Prostate gland (tissue), 2 donors: ENCODE measurements at places on chromosomes 1 and 21.
A peak's percentile ranks its signal among the peaks of the same experiment; 100 is the strongest.

GRCh38 chr1:201374364-201374763, 3.1 kb downstream of the TNNT2 start:
- no peak for DNase-seq

DNA sequence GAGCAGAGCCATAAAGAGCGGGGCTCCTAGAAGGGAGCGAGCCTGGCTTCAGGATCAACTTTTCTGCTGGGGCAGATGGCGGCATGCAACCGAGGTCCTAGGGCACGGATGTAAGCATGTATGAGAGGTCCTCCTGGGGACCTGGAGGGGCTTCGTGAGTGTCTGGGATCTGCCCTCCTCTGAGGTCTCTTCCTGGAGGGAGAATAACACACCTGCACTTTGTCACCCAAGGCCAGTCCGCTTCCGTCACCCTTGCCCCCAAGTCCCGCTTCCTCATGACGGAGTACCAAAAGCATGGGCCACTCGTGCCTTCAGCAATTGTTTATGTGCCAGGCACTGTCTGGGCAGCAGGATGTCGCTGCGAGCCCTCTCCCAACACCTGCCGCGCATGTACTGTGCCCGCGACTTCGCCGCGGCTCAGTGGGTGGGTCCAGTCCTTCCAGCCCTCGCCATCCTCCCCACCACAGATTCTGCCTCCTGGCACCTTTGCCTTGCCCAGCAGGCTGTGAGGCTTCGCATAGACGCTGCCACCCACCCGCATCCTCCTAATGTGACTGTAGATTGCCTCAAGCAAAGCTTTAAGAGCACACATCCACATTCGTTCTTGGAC, 60.0 kb upstream of the TMPRSS2 start:
- DNase-seq = no peak

- no peak for DNase-seq
Measured at GRCh38 chr1:1132956-1133750, 17.3 kb upstream of the C1orf159 start.

GRCh38 chr1:171367436-171367835, 53.5 kb downstream of the FMO4 start:
- DNase-seq = no peak

DNA sequence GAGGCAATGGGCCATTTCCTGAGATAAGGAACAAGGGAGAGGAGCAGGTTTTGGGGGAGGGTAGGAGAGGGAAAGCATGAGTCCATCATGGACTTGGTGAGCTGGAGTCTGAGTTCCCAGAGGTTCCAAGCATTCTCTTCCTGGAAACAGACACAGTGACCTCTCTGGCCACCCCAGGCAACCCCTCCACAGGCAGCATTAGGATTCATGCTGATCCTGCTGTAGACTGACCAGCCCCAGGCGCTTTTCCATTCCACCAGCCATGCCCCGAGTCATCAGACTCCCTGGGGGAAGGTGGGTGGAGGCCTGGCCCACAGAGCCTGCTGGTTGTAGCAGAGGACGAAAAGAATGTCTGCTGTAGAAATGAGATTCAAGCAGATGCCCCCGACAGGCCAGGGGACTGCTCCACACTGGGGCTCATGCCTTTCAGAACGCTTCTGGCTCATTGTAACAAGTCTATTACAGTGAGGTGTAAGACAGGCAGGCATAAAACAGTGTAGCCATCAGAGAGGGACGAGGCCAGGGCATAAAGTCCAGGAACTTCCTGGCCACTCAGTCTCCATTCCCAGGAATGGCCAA, 52.2 kb downstream of the KCND3 start:
- DNase-seq = no peak

DNA sequence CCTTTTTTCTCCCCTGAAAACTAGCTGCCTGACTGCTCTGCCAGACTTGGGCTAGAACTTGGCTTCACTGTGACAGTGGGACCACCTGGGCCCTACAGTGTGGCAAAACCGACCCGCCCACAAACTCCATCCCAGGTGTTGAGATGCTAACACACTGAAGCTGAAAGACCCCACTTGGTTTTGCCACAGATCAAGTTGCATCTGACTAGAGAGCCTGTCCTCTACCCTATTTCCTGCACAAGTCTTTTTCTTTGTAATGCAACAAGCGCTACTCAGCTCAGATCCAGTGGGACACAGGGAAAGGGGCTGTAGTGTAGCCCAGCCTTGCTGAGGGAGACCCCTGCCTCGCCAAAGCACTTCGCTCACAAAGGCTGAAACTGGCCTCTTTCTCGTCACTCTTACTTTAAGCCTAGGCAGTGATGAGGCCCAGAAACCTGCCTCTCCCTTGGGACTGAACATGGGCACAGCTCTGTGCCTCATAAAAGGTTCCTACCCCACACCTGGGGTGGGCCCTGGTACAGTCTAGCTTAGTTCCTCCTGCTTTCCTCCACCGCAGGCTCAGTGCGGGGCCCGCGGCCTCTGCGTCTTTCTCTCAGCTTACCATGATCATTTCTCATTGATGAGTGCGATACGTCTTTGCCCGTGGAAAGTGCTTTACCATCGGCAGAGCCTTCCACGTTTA, 9.7 kb downstream of the ALPL start:
- DNase-seq = no peak

GRCh38 chr1:82844911-82845827, 1044.4 kb downstream of the ADGRL2 start:
- DNase-seq = no peak

GRCh38 chr1:55559161-55559611, 344.0 kb upstream of the USP24 start:
- no peak for DNase-seq

DNA sequence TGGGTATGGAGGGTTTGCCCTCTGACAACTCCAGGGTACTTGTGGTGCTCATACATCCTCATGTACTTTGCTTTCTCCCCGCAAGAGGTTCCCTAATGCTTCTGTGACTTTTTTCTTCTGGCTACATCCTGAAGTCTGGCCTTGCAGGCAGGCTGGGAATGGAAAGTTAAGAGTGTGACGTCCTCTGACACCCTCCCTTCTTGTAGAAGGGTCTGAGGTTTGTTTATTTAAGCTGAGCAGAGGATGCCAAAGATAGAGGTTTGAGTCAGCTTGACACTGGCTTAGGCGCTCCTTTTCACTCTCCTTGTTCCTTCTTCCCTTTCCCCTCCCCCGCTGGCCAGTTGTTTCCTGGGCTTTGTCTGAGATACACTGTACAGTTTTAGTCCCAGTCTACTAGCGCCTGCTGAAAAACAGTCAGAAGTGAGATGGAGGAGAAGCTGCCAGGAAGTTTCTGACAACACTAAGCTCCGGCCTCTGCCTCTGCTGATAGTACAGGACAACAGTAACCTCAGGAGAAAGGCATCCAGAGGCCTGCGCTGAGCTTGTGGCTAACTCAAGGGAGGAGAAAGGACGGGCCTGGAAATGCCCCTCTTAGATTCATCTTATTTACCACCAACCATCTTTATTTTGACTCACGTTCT, at the start of gene MACF1:
Gene MACF1 (plus strand): TSS at position 255 of the 641 bp plus-strand sequence. CDS start 328 bp downstream, at position 583.
- peak; percentile 24 for DNase-seq

DNA sequence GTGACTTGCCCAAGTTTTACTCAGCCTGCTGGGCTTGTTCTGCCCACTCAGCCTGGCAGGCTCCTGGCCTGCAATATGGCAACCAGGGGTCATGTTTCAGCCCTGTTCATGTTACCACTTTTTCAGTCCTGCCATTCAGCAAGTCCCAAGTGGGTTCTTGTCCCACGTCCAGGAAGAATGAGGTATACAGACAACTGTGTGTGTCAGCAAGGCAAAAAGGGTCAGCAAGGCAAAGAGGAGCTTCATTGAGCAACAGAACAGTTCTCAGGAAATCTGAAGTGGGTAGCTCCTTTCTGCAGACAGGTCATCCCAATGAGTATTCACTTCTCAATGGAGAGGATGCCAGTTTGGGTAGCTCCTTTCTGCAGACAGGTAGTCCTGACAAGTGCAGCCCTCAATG, 1233.3 kb upstream of the B3GALT2 start:
- DNase-seq = no peak

GRCh38 chr1:222266223-222267196, 281.4 kb downstream of the HHIPL2 start:
- DNase-seq = no peak

DNA sequence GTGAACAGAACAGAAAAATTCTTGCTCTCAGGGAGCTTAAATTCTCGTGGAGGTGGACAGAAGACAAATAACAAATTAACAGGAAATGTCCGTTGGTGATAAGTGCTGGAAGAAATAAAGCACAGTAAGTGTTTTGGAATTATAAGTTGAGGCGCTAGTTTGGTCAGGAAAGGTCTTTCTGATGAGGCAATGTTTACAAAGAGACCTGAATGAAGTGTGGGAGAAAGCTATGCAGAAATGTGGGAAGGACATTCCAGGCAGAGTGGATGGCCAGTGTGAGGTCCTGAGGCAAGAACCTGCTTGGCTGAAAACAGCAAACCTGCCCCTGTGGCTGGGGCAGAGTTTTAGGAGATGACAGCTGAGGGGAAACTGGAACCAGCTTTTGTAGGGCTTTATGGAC, 23.3 kb downstream of the NGF start:
- no peak for DNase-seq

DNA sequence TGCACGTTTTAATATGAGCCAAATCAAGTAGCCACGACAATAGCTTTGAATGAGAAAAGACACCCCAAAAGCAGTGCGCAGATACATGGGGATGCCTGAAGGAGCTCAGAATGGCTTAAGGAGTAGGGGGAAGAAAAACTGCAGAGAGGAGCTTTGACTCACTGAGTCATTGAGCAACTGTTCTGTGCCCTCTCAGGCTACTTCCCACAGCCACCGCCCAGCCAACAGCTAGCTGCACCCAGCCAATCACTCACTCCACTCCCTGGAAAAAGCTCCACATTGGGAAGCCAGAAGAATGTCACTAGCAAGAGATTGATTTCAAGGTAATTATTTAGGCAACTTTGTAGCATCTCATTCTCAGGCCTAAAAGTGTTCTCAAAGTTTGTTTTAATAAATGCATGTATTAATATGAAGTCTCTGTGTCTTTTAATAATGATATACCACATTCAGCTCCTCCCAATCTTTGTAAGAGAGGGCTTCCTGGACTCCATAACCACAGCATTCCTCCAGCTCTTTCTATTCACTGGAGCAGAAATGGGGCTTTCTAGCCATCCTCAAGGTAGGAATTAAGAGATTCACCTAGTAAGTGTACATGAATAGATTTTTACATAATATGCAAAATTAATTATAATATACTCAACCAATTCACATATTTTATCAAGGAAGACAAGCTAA, 16.8 kb downstream of the DUSP10 start:
- no peak for DNase-seq

DNA sequence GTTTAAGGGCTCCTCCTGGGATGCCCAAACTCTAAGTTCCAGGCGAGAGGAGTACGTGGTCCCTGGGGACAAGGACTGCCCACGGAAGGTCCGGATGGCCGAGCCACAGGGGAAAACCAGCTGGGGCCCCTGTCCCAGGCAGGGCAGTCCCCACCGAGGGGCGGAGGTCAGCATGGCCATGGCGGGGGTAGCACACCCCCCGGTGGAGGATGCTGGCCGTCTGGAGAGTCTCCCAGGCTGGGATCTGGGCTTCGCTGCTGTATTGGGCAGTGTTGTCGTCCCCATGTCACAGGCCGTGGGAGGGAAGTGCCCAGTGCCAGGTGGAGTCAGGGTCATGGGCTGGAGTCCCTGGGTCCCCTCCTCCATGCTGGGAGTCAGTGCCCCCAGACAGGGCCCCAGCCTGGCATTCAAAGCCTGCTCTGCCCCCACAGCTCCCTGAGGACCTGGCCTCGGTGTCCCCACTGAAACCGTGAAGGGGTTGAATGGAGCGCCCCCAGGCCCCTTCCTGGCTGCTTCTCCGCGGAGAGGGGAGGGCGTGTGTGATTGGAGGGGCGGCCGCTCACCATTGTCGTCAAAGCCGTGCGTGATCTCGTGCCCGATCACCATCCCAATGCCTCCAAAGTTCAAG, 6.8 kb downstream of the PRXL2B start:
- DNase-seq = no peak

GRCh38 chr1:8197493-8198282, 120.2 kb upstream of the SLC45A1 start:
- peak; percentile 73 for DNase-seq

- DNase-seq = no peak
Measured at GRCh38 chr1:24228311-24228710, 41.2 kb upstream of the IFNLR1 start.

- peak; percentile 56 for DNase-seq
Measured at GRCh38 chr1:6359216-6360116, 34.1 kb downstream of the ACOT7 start.

GRCh38 chr1:8571200-8571984, 246.0 kb downstream of the RERE start:
- DNase-seq = peak; percentile 36

GRCh38 chr1:106675558-106675957, 380.9 kb upstream of the PRMT6 start:
- DNase-seq = no peak

DNA sequence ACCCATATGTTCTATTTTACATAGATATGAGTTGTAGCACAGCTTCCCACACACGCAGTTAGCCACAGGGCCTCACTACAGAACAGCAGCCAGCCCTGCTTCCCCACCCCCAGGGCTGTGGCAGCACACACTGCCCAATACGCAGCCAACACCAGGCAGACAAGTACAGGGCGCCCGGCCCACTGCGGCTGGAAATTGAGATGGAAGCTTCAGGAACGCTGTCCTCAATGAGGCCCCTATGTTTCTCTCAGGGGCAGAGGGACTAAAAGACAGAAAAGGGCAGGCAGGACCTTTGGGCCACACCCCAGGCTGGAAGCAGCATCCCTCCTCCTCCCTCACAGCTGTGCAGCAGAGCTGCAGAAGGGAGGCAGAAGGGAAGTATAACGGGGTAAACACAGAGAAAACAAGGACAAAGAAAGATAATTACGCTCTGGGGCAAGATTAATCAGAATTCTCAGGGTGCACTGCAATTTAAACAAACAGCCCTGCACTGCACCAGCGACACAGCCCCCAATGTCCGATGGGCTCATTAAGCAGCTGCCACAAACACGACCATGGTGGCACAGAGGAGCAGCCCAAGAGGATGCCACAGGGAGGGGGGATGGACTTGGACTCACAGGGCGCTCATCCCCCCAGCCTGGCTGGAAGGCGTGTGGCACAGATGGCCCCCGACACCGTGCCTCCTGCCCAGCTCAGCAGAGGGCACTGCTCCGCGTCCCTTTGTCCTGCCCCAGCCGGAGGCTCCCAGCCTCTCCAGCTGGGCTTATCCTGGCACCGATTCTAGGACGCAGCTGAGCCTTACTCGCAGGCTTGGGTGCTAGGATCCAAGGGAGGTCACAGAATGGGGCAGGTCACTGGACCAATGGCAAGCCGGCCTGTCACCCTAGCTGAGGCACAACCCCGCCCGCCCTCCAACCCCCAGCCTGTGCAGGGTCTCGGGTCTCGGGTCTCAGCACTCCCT, 14.2 kb downstream of the WDR4 start:
- DNase-seq = no peak

GRCh38 chr1:107169615-107170014, 28.8 kb downstream of the NTNG1 start:
- DNase-seq = no peak

DNA sequence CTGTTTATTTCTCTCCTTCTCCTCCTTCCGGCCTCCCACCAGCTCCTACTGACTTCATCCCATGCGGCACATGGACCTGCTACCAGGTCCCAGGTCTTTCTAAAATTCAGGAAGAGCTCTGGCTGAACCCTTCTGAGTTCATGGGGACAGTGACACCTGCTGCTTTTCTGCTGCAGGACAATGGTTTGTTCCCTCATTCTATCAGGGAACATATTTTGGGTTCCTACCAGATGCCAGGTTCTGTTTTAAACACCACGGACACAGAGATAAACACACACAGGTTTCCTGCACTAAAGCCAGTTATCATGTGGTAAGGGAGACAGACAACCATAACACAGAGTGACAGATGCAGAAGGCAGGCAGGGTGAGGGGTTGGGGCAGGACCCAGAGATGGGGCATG, 114.0 kb upstream of the RAB4A start:
- peak; percentile 16 for DNase-seq
